Immature natural killer cell (primary cell): ENCODE measurements at places on chromosomes 5 and 9. TPM values are rescaled to one million over a fixed set of nuclear protein-coding genes. Genes with fewer than 3 reads are reported as not detected.

ADAMTS6 gene
- not detected for polyA plus RNA-seq

STKLD1 gene
- polyA plus RNA-seq, result not detected

TAF11L5 gene
- not detected for polyA plus RNA-seq

PCDHGA11 gene
- polyA plus RNA-seq, result 0.11 TPM

PLAC8L1 gene
- polyA plus RNA-seq, result not detected

NRARP gene
- 0.14 TPM for polyA plus RNA-seq

TDRD7 gene
- polyA plus RNA-seq, result 9.4 TPM

TNFSF15 gene
- 0.03 TPM for polyA plus RNA-seq

ADAMTSL2 gene
- not detected for polyA plus RNA-seq

ZFP2 gene
- not detected for polyA plus RNA-seq

CATSPER3 gene
- polyA plus RNA-seq, result not detected

USP20 gene
- 21.6 TPM for polyA plus RNA-seq

SVEP1 gene
- polyA plus RNA-seq, result 0.03 TPM

ZNF622 gene
- 57.2 TPM for polyA plus RNA-seq

FRMPD1 gene
- polyA plus RNA-seq, result not detected

ELOVL7 gene
- 0.08 TPM for polyA plus RNA-seq

PCDHA8 gene
- not detected for polyA plus RNA-seq

FAM169A gene
- 2.2 TPM for polyA plus RNA-seq

KLF4 gene
- polyA plus RNA-seq, result 0.41 TPM

CDO1 gene
- polyA plus RNA-seq, result not detected

BRINP1 gene
- not detected for polyA plus RNA-seq

PIK3R1 gene
- polyA plus RNA-seq, result 62.7 TPM

C9orf50 gene
- polyA plus RNA-seq, result not detected

NFIB gene
- not detected for polyA plus RNA-seq

PCDHA2 gene
- polyA plus RNA-seq, result not detected

PCDHGB6 gene
- polyA plus RNA-seq, result 0.38 TPM

NFX1 gene
- 27.0 TPM for polyA plus RNA-seq

BTNL3 gene
- not detected for polyA plus RNA-seq

FGD3 gene
- 137 TPM for polyA plus RNA-seq

LRRC26 gene
- polyA plus RNA-seq, result 2.1 TPM

CDH9 gene
- polyA plus RNA-seq, result not detected

CBY3 gene
- 1.3 TPM for polyA plus RNA-seq

PCDHGC5 gene
- not detected for polyA plus RNA-seq

PCDHGA3 gene
- 0.11 TPM for polyA plus RNA-seq

PITX1 gene
- not detected for polyA plus RNA-seq

PCDHGA1 gene
- polyA plus RNA-seq, result not detected

GLDC gene
- polyA plus RNA-seq, result not detected

RAB14 gene
- 44.9 TPM for polyA plus RNA-seq

TRPM6 gene
- polyA plus RNA-seq, result not detected

ARHGEF39 gene
- 0.92 TPM for polyA plus RNA-seq

TMEM174 gene
- polyA plus RNA-seq, result not detected

CRHBP gene
- polyA plus RNA-seq, result not detected

PCDHGB2 gene
- not detected for polyA plus RNA-seq

MAP1B gene
- 0.30 TPM for polyA plus RNA-seq

EQTN gene
- not detected for polyA plus RNA-seq

ANKRD18A gene
- not detected for polyA plus RNA-seq

ALDH1A1 gene
- polyA plus RNA-seq, result 0.09 TPM

SPINK4 gene
- polyA plus RNA-seq, result not detected

PCA3 gene
- polyA plus RNA-seq, result not detected

KIF20A gene
- 0.34 TPM for polyA plus RNA-seq

RC3H2 gene
- polyA plus RNA-seq, result 26.8 TPM
